Mesothelial cell of epicardium (in vitro differentiated cells): ENCODE measurements at places on chromosomes 2 and 18.

- DNase-seq, result no peak
These were observed 25.5 kb upstream of the YWHAQ start for GRCh38 chr2:9656270-9656766.

DNA sequence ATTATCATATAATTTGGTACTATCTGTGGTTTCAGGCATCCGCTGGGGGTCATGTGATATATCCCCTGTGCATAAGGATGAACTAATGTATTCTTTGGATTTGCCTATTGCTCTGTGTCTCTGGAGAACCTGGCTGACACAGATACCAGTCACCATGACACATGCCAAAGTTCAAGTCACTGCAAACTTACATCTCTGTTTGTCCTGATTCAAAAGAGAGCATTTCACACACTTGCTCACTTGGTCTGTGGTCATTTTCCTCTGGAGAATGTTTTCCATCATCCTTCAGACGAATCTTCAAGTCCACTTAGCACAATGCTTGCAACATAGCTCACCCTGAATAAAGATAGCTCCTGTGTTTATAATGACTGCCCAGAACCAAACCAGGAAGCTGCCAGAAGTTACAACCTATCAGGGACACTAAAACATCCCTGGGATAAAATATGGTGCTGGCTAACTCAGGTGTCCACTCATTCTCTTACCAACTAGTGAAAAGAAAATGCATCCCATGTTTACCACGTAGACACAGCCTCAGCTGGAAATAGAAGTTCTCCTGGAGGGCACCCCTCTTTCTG, 18.1 kb downstream of the SULT1C3 start:
- DNase-seq, result no peak

DNA sequence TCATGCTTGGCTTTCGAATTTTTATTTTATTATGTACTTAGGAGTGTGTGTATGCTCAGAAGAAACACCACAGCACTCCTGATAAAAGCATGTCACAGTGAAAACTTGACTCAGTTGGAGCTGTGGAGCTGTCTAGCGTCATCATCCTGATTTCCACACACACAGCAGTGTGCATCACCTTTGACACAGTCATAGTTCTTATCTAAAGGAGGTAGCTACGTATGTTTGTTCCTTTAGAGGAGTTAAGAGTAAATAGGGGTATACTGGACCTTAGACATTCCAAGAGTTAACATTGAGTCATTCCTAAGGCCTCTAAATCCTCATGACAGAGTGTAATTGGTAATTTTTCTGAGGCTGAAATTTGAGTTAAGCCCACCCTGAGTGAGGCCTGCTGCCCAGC, 96.9 kb downstream of the PHLPP1 start:
- no peak for DNase-seq

GRCh38 chr2:82811946-82812345, 1647.1 kb downstream of the SUCLG1 start:
- DNase-seq, result no peak

- DNase-seq, result no peak
These were observed 600.9 kb downstream of the PLCL1 start for GRCh38 chr2:198405311-198405710.

- no peak for DNase-seq
These were observed 234.3 kb downstream of the ALK start for GRCh38 chr2:29687121-29687520.

DNA sequence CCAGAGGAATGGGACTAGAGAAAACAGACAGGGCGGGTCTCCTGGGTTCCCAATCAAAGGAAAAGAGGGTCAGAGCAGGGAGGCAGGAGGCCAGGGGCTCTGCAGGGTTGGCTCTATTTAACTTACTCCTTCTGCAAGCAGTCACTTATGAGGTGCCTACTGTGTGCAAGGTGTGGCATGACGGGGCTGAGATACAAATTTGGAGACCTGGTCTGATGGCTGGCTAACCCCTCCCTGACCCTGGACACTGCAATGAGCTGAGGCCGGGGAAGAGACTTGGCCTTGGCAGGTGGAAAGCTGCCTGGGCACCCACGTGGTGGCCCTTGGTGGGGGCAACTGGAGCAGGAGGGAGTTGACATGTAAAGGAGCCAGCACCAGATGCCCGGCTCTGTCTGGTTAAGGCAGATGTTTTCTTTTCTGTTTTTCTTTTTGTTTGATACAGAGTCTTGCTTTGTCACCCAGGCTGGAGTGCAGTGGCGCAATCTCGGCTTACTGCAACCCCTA, 148.5 kb upstream of the GATA6 start:
- no peak for DNase-seq

GRCh38 chr18:28458751-28459150, 281.8 kb upstream of the CDH2 start:
- DNase-seq, result no peak

- no peak for DNase-seq
These were observed 23.4 kb upstream of the TNS1 start for GRCh38 chr2:218026244-218026643.

GRCh38 chr18:44458777-44459176, 221.9 kb upstream of the SETBP1 start:
- DNase-seq, result no peak

- peak; percentile 62 for DNase-seq
These were observed 3.6 kb downstream of the IGFBP2 start for GRCh38 chr2:216636551-216637450.

DNA sequence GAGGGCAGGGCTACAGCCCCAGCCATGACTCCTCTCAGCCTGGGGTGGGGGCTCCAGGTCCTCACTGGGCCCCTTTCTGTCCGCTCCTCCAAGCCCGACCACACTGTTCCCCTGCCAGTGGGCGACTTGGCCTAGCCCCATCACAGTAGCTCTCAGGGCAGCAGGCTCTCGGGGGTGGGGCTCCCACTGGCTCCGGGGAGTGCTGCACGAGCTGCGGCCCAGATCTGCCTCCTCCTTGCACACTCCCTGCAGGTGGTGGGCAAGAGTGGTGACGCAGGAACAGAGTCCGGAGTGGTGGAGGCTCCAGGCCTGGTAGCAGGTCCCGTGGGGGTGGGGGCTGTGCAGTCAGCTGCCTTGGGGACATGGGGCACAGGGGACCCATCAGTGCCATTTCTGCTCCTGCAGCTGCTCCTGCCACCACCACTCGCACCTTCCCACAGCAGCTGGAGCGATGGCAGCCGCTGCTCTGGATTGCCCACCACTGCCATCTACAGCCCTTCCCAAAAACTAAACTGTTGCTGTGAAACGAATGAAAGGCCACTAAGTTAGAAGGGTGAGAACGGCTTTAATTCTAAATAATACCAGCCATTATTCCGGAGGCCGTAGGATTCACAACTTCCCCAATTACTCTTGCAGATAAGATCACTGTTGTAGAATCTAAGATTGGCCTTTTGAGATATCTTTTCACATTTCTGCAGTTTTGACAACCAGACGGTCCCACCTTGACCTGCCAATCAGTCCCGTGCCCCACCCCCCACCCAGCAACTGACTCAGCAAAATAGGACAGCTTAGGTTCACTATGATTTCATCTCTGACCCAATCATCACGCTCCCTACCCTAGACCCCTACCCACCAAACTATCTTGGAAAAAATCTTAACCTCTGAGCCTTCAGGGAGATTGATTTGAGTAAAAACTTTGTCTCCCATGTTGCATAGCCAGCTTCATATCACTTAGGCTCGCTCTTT, 530.2 kb downstream of the DCC start:
- no peak for DNase-seq

GRCh38 chr2:11930211-11930761, 183.9 kb downstream of the LPIN1 start:
- DNase-seq, result no peak

GRCh38 chr2:42359965-42360483, 993 bp downstream of the COX7A2L start:
- DNase-seq, result no peak

GRCh38 chr2:23497063-23497462, 112.1 kb downstream of the KLHL29 start:
- DNase-seq, result no peak

GRCh38 chr2:49044350-49045079, 109.8 kb downstream of the FSHR start:
- no peak for DNase-seq

GRCh38 chr2:43984533-43984932, 11.3 kb downstream of the LRPPRC start:
- no peak for DNase-seq
